ENCODE measurements at places on chromosomes 7 and 10.

- DNase-seq = no peak
Observed at GRCh38 chr10:62992145-62992721, 140.9 kb upstream of the NRBF2 start.

DNA sequence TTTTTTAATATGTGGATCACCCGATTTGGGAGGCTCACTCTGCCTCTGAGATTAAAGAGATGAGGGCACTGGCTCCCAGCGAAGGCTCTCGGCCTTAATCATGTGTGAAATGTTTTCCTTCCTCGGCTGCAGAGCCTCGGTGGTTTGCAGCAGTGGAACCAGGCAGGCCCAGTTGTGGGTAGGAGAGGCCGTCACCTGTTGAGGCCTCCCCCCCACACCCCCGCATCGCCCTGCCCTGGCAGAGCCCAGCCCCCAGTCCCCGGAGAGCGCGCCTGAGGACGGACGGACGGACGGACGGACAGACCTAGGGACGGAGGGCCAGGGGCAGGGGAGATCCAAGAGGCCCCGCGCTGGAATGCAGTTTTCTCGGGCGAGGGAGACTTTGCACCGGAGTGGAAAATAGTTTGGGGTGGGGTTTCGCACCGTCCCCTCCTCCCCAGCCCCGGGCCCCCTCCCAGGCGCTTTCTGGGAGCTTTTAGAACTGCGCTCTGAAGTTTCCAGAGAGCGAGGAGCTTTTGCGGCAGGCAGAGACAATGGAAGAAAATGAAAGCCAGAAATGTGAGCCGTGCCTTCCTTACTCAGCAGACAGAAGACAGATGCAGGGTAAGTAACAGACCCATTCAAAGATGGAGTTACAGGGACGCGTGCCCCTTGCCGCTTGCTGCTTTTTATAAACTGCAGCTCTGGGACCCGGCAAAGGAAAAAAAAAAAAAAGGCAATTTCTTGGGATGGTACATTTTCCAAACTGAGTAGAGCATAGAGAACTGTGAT lies at the start of gene KIAA1217:
Gene KIAA1217 (plus strand): TSS at position 478 of the 771 bp plus-strand sequence. CDS start 56 bp downstream, at position 534.
- no peak for DNase-seq

- DNase-seq = no peak
Observed at GRCh38 chr7:138880881-138881578, 83.0 kb upstream of the ATP6V0A4 start.

DNA sequence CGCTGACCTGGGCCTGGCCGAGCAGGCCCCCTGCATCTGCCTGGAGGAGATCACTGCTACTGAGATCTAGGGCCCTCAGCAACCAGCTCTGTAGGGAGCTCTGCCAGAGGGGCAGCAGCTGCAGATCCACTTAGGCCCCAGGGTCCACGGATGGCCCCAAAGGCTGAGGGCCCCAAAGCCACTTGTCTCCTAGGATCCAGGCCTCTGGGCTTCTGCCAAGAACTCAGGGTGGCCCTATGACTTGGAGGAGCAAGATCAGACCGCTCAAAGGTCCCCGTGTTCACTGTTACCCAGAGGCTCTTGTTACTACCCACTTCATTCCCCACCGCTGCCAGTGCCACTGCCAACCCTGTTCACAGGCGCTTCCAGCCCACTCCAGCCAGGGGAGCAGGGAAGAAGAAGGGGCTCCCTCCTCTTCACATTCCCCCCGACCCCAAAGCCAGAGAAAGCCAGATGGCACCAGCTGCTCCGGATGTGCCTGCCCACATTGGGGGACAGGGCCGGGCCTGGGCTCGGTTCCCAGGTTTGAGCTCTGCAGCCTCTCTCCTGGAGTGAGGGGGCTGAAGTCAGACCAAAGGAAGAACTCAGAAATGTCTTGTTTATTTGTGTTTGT lies 7.6 kb downstream of the LZTS2 start:
- DNase-seq = no peak

DNA sequence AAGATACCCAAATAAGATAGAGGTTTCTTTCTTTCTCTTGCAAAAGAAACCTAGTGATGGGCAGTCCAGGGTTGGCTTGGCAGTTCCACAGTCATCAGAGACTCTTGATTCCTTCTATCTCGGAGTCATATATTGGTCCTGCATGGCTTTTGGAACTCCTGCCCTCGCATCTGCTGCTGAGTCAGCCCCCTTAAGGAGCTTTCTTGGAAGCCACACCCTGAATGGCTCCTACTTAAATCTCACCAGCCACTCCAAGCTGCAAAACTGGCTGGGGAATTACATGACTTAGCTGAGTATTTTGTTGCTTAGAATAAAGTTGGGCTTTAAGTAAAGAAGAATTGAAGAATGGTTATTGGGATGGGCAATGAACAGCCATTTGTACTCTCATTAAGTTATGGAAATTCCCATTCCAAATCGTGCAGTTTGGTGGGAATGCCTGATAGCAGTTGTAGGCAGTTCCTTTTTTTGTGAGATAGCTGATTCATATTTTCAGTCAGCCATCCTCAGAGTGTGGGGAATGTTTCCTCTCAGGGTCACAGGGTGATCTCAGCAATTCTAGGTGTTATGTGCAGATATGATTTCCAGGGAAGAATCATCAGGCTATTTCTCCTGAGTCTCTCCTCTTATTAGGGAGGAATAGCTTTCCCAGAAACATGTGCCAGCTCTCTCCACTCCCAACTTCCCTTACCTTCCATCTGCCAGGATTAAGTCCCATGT lies 209.9 kb downstream of the BBS9 start:
- no peak for DNase-seq

DNA sequence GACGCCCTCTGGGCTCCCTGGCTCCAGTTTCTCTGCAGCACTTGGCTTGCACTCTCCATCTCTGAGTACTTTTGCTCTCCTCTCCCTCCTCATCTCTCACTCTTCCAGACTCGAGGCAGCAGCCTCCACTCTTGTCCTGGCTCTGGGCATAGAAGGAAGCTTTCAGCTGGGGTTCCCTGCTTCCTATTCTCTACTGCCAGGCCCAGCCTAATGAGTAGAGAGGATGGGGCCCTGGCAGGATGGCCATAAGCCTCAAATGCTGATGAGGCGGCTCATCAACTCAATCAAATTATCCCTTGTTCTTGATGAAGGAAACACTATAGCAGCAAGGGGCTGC lies 55.8 kb downstream of the NEURL1 start:
- no peak for DNase-seq

DNA sequence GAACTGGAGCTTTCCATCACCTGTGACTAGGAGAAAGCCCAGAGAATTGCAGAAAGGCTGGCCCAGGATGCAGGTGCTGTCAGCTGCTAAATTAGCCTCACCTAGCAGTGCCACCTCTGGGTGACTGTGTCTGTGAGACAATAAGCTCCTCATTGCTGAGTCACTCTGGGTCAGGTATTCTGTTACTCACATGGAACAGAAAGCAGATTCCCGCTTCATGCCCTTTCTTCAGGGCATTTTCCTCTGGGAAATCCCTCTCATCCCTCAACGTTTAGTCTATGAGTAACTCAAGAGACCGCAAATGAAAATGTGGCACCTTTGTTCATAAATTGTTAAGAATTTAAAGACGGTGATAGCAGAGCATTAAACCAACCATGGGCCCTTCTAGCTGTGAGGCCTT lies 184.0 kb downstream of the ADAM12 start:
- no peak for DNase-seq

DNA sequence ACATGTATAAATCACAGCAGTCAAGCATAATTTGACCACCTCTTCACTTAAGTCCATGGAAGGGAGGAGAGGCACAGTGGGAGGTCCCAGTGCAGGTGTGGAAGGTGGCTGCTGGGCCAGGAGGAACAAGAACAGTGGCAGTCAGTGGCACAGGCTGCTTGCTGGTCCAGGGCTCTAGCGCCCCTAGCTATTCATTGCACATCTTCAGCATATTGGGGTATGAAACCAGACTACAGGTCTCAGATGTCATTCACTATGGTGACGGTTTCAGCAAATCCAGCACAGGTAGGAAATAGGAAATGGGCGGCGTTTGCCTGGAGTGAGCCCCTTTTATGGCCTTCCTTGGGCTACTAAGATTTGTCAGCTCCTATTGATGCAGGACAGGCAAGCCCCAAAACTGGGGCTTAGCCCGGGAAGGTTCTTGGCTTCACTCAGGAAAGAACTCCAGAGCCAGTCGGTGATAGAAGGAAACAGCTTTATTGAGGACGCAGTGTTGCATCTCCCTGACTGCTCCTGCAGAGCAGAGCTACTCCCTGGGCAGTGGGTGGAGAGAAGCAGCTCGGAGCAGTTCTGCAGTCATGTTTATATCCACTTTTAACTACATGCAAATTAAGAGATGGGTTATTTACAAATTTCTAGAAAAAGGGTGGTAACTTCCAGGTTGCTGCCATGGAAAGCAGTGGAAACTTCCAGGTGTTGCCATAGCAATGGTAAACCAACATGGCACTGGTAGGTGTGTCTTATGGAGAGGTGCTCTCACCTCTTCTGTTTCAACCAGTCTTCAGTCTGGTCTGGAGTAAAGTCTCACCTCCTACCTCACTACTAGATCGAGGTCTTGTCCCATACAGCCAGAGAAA lies 608.8 kb downstream of the PARD3 start:
- DNase-seq = no peak

- no peak for DNase-seq
Observed at GRCh38 chr10:69051710-69052487, 36.0 kb upstream of the SRGN start.

DNA sequence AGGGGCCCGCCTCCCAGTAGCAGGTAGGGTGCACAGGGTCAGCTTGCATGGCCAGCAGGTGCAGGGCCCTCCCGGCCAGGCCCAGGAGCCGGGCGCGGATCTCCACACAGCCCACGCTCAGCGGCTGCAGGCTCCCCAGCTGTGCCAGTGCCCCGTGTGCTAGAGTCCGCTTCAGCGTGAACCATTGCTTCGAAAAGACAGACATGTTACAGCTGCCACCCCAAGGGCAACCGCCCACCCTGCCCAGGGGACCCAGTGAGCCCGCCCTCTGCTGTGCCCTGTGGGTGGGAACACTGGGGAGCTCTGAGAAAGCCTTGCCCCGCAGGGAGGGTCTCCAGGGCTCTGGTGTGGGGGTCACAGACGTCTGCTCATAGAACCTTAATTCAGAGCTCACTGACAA lies 64.3 kb upstream of the NKX6-2 start:
- no peak for DNase-seq

GRCh38 chr7:157996359-157997079 lies 591.1 kb downstream of the PTPRN2 start:
- no peak for DNase-seq

Measured in stimulated activated CD4-positive, alpha-beta T cell treated with anti-CD3 and anti-CD28 coated beads, Interleukin-2, amount 100 ng/mL, for 48 hours (primary cell).